ENCODE measurements at places on chromosomes 12 and 14. TPM values are rescaled to one million over a fixed set of nuclear protein-coding genes. Genes with fewer than 3 reads are reported as not detected.
A peak's percentile ranks its signal among the peaks of the same experiment; 100 is the strongest.

EFCAB11 gene
- 13.9 TPM for total RNA-seq

LPCAT3 gene
- 26.3 TPM for total RNA-seq

- no peak for DNase-seq
These were observed 61.2 kb upstream of the GRIP1 start for GRCh38 chr12:66739940-66740651.

- no peak for DNase-seq
These were observed 11.3 kb downstream of the ALDH1L2 start for GRCh38 chr12:105072888-105073488.

DNA sequence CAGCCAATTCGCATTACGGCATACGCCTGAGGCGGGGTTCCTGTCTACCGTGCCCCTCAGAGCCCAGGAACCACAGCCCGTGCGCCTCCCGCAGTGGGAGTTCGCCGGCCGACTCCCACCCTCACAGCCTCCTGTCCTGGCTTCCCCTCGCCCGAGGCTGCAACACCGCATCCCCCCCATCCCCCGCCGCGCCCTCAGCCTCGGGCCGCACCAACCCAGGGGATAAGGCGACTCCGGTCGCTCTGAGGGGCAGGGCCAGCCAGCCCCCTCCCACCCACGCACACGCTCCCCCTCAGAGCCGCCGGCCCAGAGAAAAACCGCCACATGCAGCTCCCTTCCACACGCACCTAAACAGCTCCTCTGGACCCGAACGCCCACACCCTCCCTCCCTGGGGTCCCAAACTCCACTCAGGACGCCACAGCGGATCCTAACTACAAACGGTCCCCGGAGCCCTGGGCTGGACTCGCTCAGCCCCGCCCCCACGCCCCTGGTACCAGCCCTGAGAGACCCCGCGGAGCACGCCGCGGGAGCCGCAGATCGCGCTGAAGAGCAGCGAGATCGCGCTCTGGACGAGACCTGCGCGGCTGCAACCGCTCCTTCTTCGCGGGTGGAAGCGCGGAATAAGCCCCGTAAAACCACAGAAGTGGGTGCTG lies at the start of gene C14orf39:
TSS of gene C14orf39 (minus strand) at position 466 of the 654 bp plus-strand sequence. CDS start 985 bp downstream, outside the sequence.
- DNase-seq = no peak

- DNase-seq = peak; percentile 29
These were observed 522.5 kb downstream of the VRK1 start for GRCh38 chr14:97319691-97320090.

SLC5A8 gene
- not detected for total RNA-seq

EML1 gene
- 5.4 TPM for total RNA-seq

SLC6A12 gene
- total RNA-seq = not detected

GRCh38 chr14:100263141-100263540 lies 24.2 kb downstream of the YY1 start:
- no peak for DNase-seq

DNA sequence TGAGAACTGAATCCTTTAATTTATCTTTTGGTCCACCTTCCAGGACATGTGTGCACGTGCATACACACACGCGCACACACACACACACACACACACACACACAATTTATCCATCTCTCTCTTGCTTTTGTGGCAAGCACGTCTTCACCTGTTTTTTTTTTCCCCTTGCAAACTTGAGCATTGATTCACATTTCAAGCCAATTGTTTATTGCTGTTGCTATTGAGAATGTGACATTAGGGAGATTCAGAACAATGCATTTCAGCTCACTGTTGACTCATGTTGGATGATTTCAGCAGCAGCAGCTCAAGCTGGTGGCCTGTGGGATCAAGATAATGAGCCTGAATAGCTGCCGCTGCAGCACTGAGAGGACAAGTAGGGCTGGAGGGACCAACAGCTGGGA lies 128.9 kb downstream of the SNAPC1 start:
- no peak for DNase-seq

SLC39A2 gene
- total RNA-seq = 0.27 TPM

MMP19 gene
- not detected for total RNA-seq

DNA sequence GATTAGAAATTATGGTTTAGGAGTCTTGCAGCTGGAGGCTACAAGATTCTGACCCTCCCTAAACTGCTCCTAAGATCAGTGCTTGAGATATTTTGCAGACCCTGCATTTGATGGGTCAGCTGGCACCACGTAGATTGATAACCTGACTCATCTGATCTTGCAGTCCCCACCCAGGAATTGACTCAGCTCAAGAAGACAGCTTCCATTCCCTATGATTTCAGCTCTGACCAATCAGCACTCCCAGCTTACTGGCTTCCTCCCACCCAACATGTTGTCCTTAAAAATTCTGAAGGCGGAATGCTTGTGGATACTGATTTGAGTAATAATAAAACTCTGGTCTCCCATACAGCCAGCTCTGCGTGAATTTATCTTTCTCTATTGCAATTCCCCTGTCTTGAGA lies 23.2 kb upstream of the MTHFD1 start:
- no peak for DNase-seq

DNA sequence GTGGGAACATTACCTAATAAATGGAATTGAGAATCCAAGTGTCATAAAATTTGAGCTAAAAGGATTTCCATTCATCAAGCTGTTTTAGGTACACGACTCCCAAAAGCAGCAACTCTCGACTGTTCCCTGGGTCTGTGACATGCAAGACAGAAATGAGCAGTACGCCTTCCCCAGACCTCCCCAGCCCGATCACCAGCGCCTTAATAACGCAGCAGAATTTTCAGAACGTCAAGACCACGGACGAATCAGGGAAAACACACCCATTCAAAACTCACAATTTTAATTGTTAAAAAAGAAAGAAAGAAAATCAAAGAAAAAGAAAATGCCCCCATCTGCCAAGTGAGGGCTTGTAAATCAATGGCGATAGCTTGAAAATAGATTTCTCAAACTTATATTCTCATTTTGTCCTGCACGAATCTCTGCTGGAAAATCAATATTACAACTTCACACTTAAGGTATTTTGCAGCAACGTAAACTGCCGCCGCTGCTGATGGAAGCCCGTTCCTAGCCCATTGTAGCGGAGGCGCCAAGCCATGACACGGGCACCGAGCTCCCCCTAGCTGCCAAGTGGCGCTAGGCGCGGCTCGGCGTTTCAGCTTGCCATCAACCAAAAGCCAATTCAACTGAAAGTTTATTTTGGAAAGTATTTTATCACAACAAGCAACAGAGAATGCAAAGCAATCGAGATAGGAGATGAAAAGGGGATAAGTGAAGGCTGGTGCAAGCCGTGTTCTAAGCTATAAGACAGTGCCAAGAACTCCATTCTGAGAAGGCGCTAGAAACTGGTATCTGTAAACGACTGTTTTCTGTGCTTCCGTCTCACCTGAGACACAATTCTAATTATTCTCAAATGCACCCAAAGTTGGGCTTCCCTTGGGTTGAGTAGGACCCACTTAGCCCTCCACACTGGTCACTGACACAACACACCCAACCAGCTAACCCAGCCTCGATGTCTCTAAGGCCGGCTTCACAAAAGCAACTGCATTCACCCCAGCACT lies 5.5 kb downstream of the BCL11B start:
- DNase-seq = peak; percentile 35

GRCh38 chr14:33370426-33370825 lies 431.7 kb downstream of the NPAS3 start:
- DNase-seq = no peak

DNA sequence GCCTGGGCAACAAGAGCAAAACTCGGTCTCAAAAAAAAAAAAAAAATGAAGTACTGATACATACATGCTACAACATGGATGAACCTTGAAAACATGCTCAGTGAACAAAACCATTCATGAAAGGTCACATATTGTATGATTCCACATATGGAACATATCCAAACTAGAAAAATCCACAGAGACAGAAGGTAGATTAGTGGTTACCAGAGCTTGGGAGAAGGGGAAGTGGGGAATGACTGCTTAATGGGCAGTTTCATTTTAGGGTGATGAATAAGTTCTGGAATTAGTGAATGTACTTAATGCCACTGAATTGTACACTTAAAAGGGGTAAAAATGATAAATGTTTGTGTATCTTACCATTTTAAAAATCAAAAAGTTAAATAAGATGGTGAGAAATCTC lies 2.7 kb downstream of the ITGB7 start:
- DNase-seq = no peak

- no peak for DNase-seq
These were observed 34.4 kb downstream of the ITPR2 start for GRCh38 chr12:26798640-26799039.

DNA sequence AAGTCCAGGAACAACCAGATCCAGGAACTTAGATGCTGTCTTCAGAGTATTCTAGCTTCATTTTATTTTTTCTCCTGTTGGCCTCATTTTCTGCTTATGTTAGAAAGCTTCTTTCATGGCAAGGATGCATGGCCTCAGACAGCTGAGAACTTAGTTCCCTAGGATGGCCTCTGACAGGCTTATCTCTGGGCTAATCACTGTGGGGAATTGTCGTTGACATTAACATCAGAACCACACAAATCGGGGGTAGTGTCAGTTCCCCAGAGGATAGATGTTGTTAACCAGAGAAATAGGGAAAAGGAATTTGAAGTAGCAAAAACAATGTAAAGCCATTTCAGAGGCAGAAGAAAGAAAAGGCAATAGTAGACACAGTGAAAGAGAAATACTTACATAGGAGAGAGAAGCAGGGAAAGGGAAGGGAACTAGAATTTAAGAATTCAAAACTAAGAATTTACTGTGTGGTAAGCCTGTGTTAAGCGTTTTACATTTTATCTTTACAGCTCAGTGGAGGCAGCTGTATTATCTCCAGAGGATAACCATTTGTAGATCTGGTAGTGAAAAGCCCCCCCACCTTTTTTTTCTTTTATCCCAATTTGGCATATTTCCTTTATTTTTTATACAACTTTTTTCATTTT lies 21.8 kb downstream of the FUT8 start:
- no peak for DNase-seq

LRRC43 gene
- total RNA-seq = not detected

PPP4R4 gene
- total RNA-seq = not detected

GRCh38 chr14:73008501-73008900 lies 18.4 kb downstream of the ZFYVE1 start:
- no peak for DNase-seq
